Smooth muscle cell of trachea (primary cell): ENCODE measurements at places on chromosomes 2 and 18. TPM values are rescaled to one million over a fixed set of nuclear protein-coding genes. Genes with fewer than 3 reads are reported as not detected.

DSG2 gene
- 0.33 and 0.73 TPM in 2 replicates for total RNA-seq

DRC1 gene
- 0.33 TPM in 1 of 2 replicates, not detected in the other for total RNA-seq

ALPP gene
- total RNA-seq, result under 0.01 TPM in 1 of 2 replicates, not detected in the other

ZBTB7C gene
- under 0.01 TPM in 1 of 2 replicates, not detected in the other for total RNA-seq

ANKRD30B gene
- 0.15 and 0.50 TPM in 2 replicates for total RNA-seq

CNRIP1 gene
- total RNA-seq, result 23.0 and 28.1 TPM in 2 replicates

HAUS1 gene
- total RNA-seq, result 59.2 and 110 TPM in 2 replicates

MC2R gene
- not detected in 2 replicates for total RNA-seq

TXNDC9 gene
- total RNA-seq, result 48.0 and 90.6 TPM in 2 replicates

WDR43 gene
- 68.8 and 70.5 TPM in 2 replicates for total RNA-seq

CTNNA2 gene
- under 0.01 TPM in 1 of 2 replicates, not detected in the other for total RNA-seq

ATP8B1 gene
- 65.3 and 83.7 TPM in 2 replicates for total RNA-seq

POTEF gene
- total RNA-seq, result not detected in 2 replicates

ATOH8 gene
- total RNA-seq, result 22.4 and 55.9 TPM in 2 replicates

NEMP2 gene
- 3.1 and 3.3 TPM in 2 replicates for total RNA-seq

TLX2 gene
- 0.58 and 0.83 TPM in 2 replicates for total RNA-seq
